ENCODE measurements at places on chromosomes 11 and 22.

GRCh38 chr11:131671320-131671719 lies 300.9 kb downstream of the NTM start:
- no peak for DNase-seq

GRCh38 chr11:125621995-125622394 lies 3.0 kb upstream of the CHEK1 start:
- DNase-seq, result no peak

DNA sequence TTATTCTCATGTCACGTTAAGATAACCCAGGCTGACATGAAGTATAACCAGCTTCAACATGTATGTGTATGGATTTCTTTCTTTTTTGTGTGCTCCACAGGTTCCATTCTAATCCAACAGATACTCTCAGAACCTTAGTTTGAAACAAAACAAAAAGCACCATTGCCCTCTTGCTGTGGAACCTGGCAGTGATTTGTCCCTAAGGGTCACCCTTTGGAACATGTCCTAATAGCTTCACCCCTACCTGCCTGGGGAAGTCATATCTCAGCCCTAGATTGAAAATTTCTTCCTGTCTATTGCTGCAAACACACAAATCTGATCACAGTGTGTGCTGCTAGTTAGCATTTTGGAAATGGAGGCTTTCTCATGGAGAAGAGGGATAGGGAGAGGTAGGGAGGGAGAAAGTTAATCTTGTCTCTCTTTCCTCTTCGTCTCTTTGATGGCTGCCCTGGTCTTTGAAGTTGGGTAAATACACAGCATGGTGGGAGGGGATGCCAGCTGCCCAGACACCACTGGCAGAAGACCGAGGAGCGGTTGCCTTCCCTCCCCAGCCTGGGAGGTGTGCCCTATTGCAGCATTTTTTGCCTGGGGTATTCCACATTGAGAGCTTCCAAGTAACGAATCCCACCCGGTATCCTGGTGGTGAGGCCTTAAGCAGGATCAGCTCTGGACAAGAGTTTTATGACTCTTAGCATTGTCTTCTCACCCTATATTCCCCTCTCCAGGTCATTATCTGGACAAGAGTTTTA lies 11.6 kb upstream of the CADM1 start:
- DNase-seq, result no peak

DNA sequence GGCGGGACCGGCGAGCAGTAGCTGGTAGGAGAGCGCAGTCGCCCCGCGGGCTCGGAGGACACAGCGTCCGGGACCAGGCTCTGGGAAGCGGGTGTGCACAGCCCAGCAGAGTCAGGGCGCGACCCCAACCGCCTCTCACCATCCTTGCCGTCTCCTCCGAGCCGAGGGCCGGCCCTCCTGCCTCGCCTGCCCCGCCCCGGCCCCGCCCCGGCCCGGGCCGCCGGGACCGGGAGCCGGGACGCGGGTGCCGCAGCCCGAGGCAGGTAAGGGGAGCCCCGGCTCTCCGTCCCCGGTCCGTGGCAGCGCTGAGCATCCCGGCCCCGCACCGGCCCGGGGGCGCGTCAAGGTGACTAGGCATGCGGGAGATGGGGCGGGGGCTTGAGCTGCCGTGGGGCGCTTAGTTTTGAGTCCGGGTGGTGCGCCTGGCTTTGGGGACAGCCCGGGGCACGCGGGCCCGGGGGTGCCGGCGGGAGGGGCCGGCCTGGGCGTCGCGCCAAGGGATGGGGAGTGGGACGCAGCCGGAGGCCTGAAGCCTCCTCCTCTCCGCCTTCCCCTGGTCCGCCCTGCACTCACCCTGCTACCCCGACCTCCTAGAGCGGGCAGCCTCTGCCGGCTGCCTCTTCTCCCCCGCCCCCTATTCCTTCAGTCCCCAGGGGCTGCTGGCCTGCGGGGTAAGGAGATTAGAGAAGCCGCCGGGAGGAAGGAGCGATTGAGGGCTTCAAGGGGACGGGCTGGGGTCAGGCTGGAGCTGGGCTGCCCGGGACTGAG lies at the start of gene ABCG4:
TSS of gene ABCG4 (plus strand) at position 35 of the 768 bp plus-strand sequence. CDS start 914 bp downstream, outside the sequence.
- no peak for DNase-seq
